Neural progenitor cell (in vitro differentiated cells): ENCODE measurements at places on chromosomes 3 and 15. TPM values are rescaled to one million over a fixed set of nuclear protein-coding genes. Genes with fewer than 3 reads are reported as not detected.

LRRIQ4 gene
- total RNA-seq: not detected in 2 replicates

GRCh38 chr3:31008994-31009393 lies 114.5 kb upstream of the GADL1 start:
- no peak overlapping the region for H3K4me3 ChIP-seq
- DNase-seq: no peak
- H3K36me3 ChIP-seq: no peaks in the 10 kb centered on the region
- H3K27ac ChIP-seq: no peak overlapping the region
- peaks cover 98% of the 10 kb centered on the region for H3K27me3 ChIP-seq
- peaks cover 9% of the 10 kb centered on the region for H3K4me1 ChIP-seq

TMC3 gene
- 0.09 and 0.13 TPM in 2 replicates for total RNA-seq

DNA sequence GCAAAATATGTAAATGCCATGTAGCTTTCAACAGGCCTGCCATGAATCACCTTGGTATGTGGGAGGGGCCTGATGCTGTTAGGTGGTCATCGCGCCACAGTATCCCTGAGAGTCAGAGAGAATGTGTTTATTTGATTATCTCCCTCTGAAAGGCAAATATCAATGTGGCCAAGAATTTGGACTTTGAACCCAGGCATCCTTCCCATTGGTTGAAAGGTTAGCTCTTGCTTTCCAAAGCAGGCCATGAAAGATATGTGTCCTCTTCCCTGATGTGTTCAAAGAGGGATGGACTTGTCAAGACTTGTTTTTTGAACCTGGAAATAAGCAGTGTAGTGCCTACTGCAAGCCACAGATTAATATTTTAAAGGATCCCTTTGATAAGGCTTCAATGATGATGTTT lies 36.7 kb downstream of the SRP14 start:
- DNase-seq: no peak
- no peak overlapping the region for H3K4me3 ChIP-seq
- H3K4me1 ChIP-seq: peaks cover 8% of the 10 kb centered on the region
- H3K36me3 ChIP-seq: peaks cover 5% of the 10 kb centered on the region

- H3K4me3 ChIP-seq: no peak overlapping the region
- H3K36me3 ChIP-seq: no peaks in the 10 kb centered on the region
- peaks cover 36% of the 10 kb centered on the region for H3K4me1 ChIP-seq
Observed at GRCh38 chr3:151015767-151016477, 43.4 kb upstream of the CLRN1 start.

GRCh38 chr15:95086531-95087252 lies 855.3 kb downstream of the MCTP2 start:
- no peaks in the 10 kb centered on the region for H3K4me1 ChIP-seq
- no peaks in the 10 kb centered on the region for H3K27me3 ChIP-seq
- no peak overlapping the region for H3K27ac ChIP-seq
- DNase-seq: no peak
- H3K36me3 ChIP-seq: no peaks in the 10 kb centered on the region

DNA sequence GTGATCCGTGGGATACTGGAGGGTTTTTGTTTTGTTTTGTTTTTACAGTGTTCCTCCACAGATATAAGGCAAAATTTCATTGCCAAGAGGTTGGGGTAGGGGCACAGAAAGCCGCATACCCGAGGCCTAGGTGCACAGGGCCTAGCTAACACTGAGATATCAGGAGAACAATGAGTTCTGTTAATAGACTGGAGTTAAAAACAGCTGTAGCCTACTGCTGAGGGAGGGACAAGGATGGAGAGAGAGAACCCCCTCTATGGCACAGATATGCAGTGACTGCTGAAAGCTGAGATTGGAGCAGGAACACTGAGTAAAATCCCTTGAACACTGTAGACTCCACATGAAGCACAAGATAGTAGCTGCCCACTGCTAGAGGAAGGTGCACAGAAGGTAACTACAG lies 53.1 kb upstream of the MAP3K13 start:
- H3K4me3 ChIP-seq: no peak overlapping the region
- H3K36me3 ChIP-seq: peaks cover 9% of the 10 kb centered on the region
- H3K27ac ChIP-seq: no peak overlapping the region
- DNase-seq: no peak
- H3K4me1 ChIP-seq: peaks cover 9% of the 10 kb centered on the region
- no peaks in the 10 kb centered on the region for H3K27me3 ChIP-seq

GRCh38 chr3:196624067-196624790 lies 15.3 kb upstream of the NRROS start:
- no peak overlapping the region for H3K27ac ChIP-seq
- peaks cover 38% of the 10 kb centered on the region for H3K4me1 ChIP-seq
- DNase-seq: no peak
- H3K27me3 ChIP-seq: no peaks in the 10 kb centered on the region

NUSAP1 gene
- total RNA-seq: 388 and 525 TPM in 2 replicates

GRCh38 chr3:50583897-50584296 lies 14.6 kb downstream of the HEMK1 start:
- H3K4me3 ChIP-seq: no peak overlapping the region
- no peaks in the 10 kb centered on the region for H3K36me3 ChIP-seq
- H3K27me3 ChIP-seq: no peaks in the 10 kb centered on the region
- no peak for DNase-seq

FXR1 gene
- total RNA-seq: 308 and 412 TPM in 2 replicates

DNA sequence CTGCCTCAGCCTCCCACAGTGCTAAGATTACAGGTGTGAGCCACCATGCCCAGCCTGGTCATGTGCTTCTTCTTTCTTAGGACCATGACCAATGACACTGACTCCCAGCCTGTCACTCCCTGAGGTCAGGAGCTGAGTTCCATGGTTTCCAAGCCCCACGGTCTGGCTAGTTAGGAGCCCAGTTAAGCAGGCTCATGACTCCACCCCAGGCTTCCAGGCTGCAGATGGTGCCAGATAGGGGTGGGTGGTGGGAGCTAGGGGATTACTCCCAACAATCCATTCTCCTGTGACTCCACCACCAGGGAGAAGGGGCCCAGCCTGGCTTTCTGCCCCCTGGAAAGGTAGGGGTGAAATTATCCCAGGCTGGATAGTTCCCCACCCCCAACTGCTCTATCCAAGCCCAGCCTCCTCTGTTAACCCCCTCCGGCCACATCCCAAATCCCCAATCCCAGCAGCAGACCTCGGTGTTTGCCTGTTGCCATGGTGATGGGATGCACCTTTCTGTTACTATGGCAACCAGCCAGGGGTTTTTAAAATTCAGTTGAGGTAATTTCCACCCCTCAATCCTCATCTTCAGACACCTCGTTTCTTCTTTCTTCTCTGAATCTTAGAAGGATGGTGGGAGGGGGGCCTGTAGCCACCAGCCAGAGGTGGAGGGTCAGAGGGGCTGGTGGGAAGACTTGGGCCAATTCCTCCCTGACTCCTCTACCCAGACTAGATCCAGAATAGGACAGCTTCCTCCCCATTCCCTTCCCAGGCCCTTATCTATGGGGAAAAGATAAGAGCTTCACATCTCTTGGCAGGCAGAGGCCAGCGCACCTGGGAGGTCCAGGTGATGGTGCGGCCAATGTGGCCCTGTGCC lies 22.5 kb upstream of the SEMA3F start:
- H3K36me3 ChIP-seq: no peaks in the 10 kb centered on the region
- H3K27me3 ChIP-seq: no peaks in the 10 kb centered on the region
- no peak overlapping the region for H3K4me3 ChIP-seq
- H3K27ac ChIP-seq: no peak overlapping the region
- peak; percentile 80 for DNase-seq

UNC13C gene
- total RNA-seq: 0.03 TPM in 1 of 2 replicates, not detected in the other

DNA sequence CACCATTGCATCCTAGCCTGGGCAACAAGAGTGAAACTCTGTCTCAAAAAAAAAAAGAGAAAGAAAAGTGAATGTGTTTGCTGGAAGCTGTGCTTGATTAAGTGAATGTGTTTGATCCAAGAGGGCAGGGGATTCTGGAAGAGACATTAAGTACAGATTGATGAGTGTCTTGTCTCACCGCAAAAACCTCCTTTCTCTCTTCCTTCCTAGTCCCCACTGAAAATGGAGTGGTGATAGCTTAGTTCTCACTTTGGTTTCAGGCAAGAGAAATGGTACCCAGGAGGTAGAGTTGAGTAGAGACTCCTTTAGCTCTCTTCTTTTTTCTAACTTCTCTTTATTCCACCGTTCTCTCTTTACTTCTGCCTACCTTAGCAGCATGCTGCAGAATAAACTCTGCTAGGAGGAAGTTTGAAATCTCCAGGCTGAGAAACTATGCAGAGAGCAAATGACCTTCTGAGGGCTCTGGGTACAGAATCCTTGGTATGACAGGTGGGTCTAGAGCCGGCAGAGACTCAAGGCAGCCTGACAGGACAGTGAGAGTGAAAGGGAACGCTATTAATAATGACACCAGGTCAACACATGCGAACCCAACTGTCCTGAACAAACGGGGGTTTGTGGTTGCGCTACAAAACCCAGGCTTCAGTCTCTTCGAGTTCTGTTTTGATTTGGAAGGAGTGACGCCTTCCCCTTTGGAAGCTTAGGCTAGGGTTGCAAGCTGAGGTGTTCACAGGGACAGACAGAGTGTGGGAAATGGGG lies 74.9 kb downstream of the SMAD3 start:
- no peaks in the 10 kb centered on the region for H3K36me3 ChIP-seq
- no peak for DNase-seq
- H3K4me1 ChIP-seq: peaks cover 49% of the 10 kb centered on the region
- no peak overlapping the region for H3K27ac ChIP-seq
- H3K27me3 ChIP-seq: no peaks in the 10 kb centered on the region

GRCh38 chr3:187130346-187131066 lies 8.8 kb downstream of the RPL39L start:
- H3K4me1 ChIP-seq: no peaks in the 10 kb centered on the region
- H3K27ac ChIP-seq: no peak overlapping the region
- DNase-seq: no peak
- no peaks in the 10 kb centered on the region for H3K27me3 ChIP-seq
- no peaks in the 10 kb centered on the region for H3K36me3 ChIP-seq
- no peak overlapping the region for H3K4me3 ChIP-seq

HHATL gene
- total RNA-seq: not detected in 2 replicates

GRCh38 chr15:71396536-71397125 lies 281.4 kb downstream of the THSD4 start:
- H3K4me3 ChIP-seq: no peak overlapping the region
- H3K27me3 ChIP-seq: no peaks in the 10 kb centered on the region
- H3K4me1 ChIP-seq: peaks cover 22% of the 10 kb centered on the region
- H3K27ac ChIP-seq: no peak overlapping the region

DNA sequence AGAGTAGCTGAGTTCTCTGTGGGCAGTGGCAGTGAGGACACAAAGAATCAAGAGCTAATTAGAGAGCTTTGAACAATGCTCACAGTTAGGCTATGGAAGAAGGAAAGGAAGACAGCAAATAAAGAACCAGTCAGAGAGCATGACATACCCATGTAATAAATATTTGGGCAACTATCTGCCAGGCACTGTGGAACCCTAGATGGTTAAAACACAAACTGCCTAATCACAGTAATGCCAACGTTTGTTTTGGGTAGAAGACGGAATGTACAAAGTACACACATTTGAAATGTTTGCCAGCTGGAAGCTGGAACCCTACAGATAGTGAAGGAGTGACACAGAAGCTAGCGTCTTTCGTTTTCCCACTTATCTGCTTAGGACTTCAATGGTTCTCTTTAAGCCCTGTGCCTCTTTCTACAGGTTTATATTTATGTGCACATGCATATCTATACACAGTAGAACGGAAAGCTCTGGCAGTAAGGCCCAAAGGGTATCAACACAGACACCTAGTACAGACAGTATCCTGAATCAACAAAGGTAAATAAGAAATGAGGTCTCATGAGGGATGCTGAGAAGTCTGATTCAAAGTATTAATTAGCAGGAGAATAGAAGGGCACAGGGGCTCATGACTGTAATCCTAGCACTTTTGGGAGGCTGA lies 44.6 kb downstream of the ANKRD28 start:
- H3K27ac ChIP-seq: peak overlapping the region; percentile 59
- H3K4me1 ChIP-seq: peaks cover 21% of the 10 kb centered on the region
- DNase-seq: peak; percentile 43
- no peak overlapping the region for H3K4me3 ChIP-seq

CFAP20DC gene
- total RNA-seq: 9.6 and 14.0 TPM in 2 replicates

CDCP1 gene
- 0.12 and 0.24 TPM in 2 replicates for total RNA-seq

CAMKV gene
- total RNA-seq: 10.8 and 12.1 TPM in 2 replicates

FBXW12 gene
- total RNA-seq: 0.82 and 1.4 TPM in 2 replicates

P3H2 gene
- 9.0 and 21.4 TPM in 2 replicates for total RNA-seq

GRCh38 chr15:38849046-38849445 lies 284.4 kb upstream of the RASGRP1 start:
- no peaks in the 10 kb centered on the region for H3K27me3 ChIP-seq
- H3K4me1 ChIP-seq: no peaks in the 10 kb centered on the region
- H3K36me3 ChIP-seq: no peaks in the 10 kb centered on the region
- no peak overlapping the region for H3K4me3 ChIP-seq

DNA sequence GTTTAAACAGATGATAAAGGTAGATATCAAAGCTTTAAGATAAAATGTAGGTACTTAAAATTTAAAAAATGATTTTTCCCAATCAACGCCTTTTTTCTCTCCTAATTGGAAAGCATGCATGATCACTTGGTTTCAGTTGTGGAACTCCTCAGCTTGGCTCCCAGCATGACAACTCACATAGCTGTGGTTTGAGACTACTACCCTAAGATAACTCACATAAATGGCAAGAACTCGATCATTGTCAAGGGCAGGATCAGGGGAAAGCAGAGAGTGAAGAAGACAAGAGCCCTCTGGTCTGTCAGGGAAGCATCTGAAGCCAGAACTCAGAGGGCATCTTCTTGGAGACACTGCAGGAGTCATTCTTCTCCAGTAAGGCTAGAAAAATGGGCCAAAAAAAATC lies 516.7 kb downstream of the NTRK3 start:
- no peaks in the 10 kb centered on the region for H3K4me1 ChIP-seq
- no peaks in the 10 kb centered on the region for H3K27me3 ChIP-seq
- DNase-seq: no peak
- H3K36me3 ChIP-seq: no peaks in the 10 kb centered on the region

WDR5B gene
- total RNA-seq: 7.8 and 11.8 TPM in 2 replicates

SERPINI2 gene
- total RNA-seq: not detected in 2 replicates
